Neural crest cell (in vitro differentiated cells): ENCODE measurements at places on chromosomes 2 and 18. TPM values are rescaled to one million over a fixed set of nuclear protein-coding genes. Genes with fewer than 3 reads are reported as not detected.

Gene TMEFF2
- total RNA-seq = 1.8 and 2.9 TPM in 2 replicates

Gene BOLA3
- total RNA-seq = 29.3 and 36.9 TPM in 2 replicates

Gene GALNT1
- 92.3 and 93.5 TPM in 2 replicates for total RNA-seq

DNA sequence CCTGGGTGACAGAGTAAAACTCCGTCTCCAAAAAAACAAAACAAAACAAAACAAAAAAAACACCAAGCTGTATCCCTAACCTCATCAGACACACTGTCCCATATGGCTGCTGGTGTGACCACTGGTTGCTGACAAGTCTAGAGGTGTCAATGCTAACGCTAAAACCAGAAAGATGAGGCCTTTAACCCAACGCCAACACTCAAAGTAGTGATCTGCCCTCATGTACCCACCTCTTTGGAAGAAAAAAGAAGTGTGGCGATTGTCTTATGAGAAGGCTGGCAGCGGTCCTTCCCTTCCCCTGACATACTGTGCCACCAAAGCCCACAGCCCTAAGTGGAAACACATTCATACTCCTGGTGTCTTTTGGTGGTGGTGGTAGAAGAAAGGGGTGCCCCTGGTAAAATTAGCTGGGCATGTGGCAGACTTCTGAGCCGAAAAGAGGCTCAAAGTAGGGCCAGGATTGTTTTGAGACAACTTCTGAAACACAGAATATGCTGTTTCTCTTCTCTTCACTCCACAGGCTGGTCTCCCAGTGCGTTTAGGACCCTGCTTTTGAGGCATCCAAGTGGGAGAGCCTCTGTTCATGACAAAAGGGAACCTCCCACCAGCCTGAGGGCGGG is 9.8 kb downstream of the SERTAD2 start:
- H3K36me3 ChIP-seq = no peaks in the 10 kb centered on the region
- peak overlapping the region; percentile 100 for H3K27ac ChIP-seq
- H3K27me3 ChIP-seq = no peaks in the 10 kb centered on the region
- H3K4me1 ChIP-seq = peaks cover 84% of the 10 kb centered on the region
- DNase-seq = no peak

DNA sequence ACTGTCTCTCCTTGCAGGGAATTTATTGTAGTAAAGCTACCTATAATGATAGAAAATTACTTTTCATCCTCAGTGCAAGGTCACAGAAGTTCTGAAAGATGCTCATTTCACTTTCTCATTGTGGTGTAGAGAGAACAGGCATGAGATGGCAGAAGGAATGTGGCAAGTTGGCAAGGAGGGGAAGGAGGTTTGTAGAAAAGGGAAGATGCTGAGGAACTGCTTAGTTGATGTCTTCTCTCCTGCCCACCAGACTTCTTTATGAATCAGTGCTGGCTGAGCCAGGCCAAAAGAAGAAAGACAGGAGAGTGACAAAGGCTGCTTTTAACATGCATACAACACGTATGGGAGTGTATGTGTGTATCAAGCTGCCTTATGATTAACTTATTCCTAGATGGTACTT is 164.4 kb downstream of the PRPF40A start:
- H3K36me3 ChIP-seq = no peaks in the 10 kb centered on the region
- peaks cover 17% of the 10 kb centered on the region for H3K4me1 ChIP-seq
- H3K4me3 ChIP-seq = no peak overlapping the region
- peak overlapping the region; percentile 19 for H3K27ac ChIP-seq
- H3K27me3 ChIP-seq = no peaks in the 10 kb centered on the region

Gene CELF4
- 1.8 and 1.9 TPM in 2 replicates for total RNA-seq

Gene GALNT5
- total RNA-seq = 0.12 and 0.20 TPM in 2 replicates

GRCh38 chr2:191693166-191693565 is 15.2 kb downstream of the NABP1 start:
- no peak overlapping the region for H3K4me3 ChIP-seq
- no peak overlapping the region for H3K27ac ChIP-seq
- no peak for DNase-seq
- peaks cover 4% of the 10 kb centered on the region for H3K4me1 ChIP-seq

DNA sequence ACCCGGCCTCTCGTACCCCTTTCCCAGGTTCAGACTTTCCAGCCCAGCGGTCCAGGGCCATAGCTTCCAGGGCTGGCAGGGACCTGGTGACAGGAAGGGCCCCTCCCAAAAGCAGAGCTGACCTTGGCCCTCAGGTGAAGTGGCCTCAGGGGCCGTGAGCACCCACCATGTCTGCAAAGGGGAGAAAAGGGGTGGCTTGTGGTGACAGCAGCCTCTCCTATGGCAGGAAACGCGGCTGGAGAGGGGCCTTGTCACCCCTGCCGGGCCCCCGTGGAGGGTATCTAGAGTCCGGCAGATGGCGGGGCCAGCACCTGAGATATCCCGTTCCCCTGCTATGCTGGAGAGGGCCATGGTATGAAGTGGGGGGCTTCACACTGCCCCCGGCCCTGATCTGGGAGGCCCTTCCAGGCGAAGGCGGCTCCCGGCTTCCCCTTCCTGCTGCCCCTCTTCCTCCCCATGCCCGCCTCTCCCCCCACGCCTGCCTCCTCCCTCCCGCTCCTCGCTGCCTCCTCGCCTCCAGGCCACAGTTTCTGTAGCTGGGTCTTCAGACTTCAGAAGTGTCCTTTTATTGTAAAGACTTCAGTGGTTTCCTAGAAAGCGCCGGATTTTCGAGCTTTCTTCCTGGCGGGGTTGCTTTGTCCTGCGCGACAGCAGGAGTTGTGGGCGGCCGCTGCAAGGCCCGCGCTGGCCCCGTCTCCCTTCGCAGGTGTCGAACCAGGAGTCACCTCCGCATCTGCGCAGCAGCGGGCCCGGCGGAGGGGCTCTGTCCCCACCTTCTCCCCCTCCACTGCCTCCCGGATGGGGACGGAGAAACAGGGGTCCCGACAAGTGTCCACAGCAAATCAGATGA is 240.5 kb upstream of the MYT1L start:
- H3K27me3 ChIP-seq = no peaks in the 10 kb centered on the region
- no peaks in the 10 kb centered on the region for H3K36me3 ChIP-seq
- peaks cover 4% of the 10 kb centered on the region for H3K4me1 ChIP-seq
- H3K27ac ChIP-seq = no peak overlapping the region

- DNase-seq = no peak
- no peak overlapping the region for H3K4me3 ChIP-seq
- no peaks in the 10 kb centered on the region for H3K4me1 ChIP-seq
- no peak overlapping the region for H3K27ac ChIP-seq
- no peaks in the 10 kb centered on the region for H3K27me3 ChIP-seq
Measured at GRCh38 chr2:119240311-119241204, 16.9 kb downstream of the STEAP3 start.

Gene CIB4
- total RNA-seq = not detected in 2 replicates

Gene ARHGAP15
- total RNA-seq = 2.8 and 3.2 TPM in 2 replicates

Gene NCK2
- 67.7 and 71.9 TPM in 2 replicates for total RNA-seq

Gene PRKAG3
- not detected in 2 replicates for total RNA-seq

DNA sequence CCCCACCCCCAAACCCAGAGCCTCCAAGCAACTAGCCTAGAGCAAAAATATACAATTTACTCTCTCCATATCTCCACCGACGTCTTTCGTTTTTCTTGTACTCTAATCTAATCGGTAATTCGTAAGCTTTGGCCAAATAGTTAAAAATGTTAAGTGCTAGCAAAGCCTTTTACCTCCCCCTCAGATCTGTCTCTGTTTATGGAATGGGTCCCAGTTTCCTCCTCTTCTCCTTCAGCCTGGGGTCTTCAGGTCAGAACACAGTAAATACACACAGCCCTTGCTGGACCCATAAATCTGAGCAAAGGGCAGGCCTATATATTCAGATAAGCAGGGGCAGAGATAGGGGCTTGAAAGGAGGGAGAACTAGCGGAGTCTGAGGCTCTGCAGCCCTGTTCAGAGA is 267.4 kb downstream of the MEIS1 start:
- H3K27me3 ChIP-seq = no peaks in the 10 kb centered on the region
- peaks cover 45% of the 10 kb centered on the region for H3K4me1 ChIP-seq
- no peaks in the 10 kb centered on the region for H3K36me3 ChIP-seq

- DNase-seq = no peak
- H3K27me3 ChIP-seq = peaks cover 9% of the 10 kb centered on the region
- no peak overlapping the region for H3K27ac ChIP-seq
- no peaks in the 10 kb centered on the region for H3K36me3 ChIP-seq
- H3K4me1 ChIP-seq = peaks cover 3% of the 10 kb centered on the region
Measured at GRCh38 chr2:242031481-242032019, 162.0 kb downstream of the RTP5 start.

DNA sequence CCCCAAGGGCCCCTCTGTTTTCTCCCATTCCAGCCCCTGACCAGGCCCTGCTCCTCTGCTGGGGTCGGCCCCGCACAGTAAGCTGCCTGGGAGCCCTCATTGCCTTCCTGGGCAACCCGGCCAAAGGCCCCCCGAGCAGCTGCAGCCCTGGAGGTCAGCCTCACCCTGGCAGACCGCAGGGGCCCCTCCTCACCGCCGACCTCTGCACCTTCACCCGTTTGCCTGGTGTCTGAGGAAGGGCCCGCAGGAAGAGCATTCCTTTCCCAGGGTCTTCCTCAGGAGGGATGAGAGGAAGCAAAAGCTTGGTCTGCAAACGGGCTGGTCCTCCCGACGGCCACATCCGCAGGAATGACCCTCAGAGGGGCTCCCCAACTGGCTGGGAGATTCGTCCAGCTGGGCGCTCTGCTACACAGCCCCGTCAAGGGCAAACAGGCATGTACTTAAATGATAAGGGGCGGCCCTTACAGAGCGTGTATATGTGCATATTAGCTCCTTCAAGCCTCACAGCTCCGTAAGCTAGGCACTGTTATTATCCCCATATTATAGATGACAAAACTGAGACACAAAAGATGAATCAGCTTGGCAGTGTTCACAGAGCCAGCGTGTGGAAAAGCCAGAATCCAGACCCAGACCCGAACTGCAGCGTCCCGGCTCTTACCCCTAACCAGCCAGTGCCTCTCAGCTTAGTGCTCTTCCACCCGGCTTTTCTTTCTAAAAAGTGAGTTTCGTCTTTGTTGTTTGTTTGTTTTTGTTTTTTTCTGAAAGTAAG is 52.8 kb downstream of the SLC4A1AP start:
- H3K4me3 ChIP-seq = peak overlapping the region; percentile 36
- no peaks in the 10 kb centered on the region for H3K36me3 ChIP-seq
- peaks cover 15% of the 10 kb centered on the region for H3K4me1 ChIP-seq
- H3K27me3 ChIP-seq = peaks cover 44% of the 10 kb centered on the region

GRCh38 chr2:150689590-150689989 is 202.1 kb upstream of the RND3 start:
- no peak for DNase-seq
- H3K27ac ChIP-seq = no peak overlapping the region
- no peaks in the 10 kb centered on the region for H3K36me3 ChIP-seq
- no peak overlapping the region for H3K4me3 ChIP-seq
- no peaks in the 10 kb centered on the region for H3K27me3 ChIP-seq

Gene ANKRD29
- total RNA-seq = 0.61 and 0.96 TPM in 2 replicates

DNA sequence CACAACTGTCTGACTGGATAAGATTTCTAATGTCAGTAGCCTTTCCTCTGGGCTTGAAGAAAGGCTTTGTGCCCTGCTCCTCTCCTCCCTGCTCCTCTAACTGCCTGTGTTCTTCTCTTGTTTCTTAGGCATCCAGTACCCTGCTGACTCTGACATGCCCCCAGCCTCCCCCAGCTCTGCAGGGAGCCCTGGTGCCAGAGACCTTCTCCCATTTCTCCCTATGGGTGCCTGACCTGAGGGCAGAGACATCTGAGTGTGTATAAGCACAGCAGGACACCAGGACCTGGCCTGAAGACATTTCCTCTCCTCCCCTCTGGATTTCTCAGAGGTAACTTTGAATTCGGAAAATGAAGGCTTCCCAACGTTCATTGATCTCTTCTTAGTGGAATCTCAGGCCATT is 23.6 kb downstream of the RNF144A start:
- no peak overlapping the region for H3K4me3 ChIP-seq
- H3K4me1 ChIP-seq = peaks cover 37% of the 10 kb centered on the region
- H3K36me3 ChIP-seq = peaks cover 34% of the 10 kb centered on the region
- DNase-seq = no peak
- H3K27me3 ChIP-seq = no peaks in the 10 kb centered on the region

Gene SKA1
- total RNA-seq = 28.9 and 30.3 TPM in 2 replicates

DNA sequence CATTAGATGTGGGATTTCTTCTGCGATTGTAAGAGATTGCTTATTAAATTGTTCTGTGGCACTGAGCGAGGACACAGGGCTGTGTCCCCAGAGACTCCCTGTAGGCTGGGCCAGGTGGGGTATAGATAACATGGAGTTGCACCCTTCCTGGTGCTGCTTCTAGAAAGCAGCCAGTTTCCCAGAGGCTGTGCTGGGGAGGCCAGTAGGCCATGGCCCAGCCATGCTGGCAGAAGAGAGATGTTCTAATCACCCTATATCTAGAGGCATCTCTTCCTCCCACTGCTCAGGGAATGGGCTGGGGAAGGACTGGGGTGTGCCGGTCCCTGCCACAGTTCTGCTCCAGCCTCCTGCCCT is 66.9 kb downstream of the HS1BP3 start:
- DNase-seq = no peak
- H3K27ac ChIP-seq = peak overlapping the region; percentile 47
- peaks cover 71% of the 10 kb centered on the region for H3K4me1 ChIP-seq

- peaks cover 15% of the 10 kb centered on the region for H3K4me1 ChIP-seq
- no peaks in the 10 kb centered on the region for H3K27me3 ChIP-seq
- no peak overlapping the region for H3K4me3 ChIP-seq
- H3K36me3 ChIP-seq = no peaks in the 10 kb centered on the region
- DNase-seq = no peak
Measured at GRCh38 chr2:130915149-130915548, 78.4 kb downstream of the ARHGEF4 start.

GRCh38 chr18:13440277-13441248 is 222.0 kb downstream of the LDLRAD4 start:
- peaks cover 6% of the 10 kb centered on the region for H3K4me1 ChIP-seq
- H3K36me3 ChIP-seq = no peaks in the 10 kb centered on the region
- no peak overlapping the region for H3K27ac ChIP-seq
- no peak overlapping the region for H3K4me3 ChIP-seq

DNA sequence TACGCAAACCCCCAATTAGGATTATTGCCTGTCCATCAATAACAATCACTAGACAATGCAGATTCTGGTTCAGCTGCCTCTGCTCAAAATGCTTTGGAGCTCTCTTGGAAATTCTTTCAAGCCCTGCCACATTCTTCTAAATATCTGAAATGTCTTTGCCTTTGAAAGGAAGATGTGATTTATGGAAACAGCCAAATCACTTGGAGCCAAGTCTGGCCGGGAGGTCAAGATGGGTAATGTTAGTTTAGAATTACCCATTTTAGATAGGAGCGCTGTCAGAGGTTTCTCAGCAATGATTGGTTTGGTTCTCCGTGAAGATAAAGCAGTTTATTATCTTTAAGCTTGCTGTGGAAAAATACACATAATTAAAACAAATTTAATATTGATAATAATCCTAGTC is 306.7 kb downstream of the SETBP1 start:
- no peak overlapping the region for H3K27ac ChIP-seq
- H3K36me3 ChIP-seq = peaks cover 10% of the 10 kb centered on the region
- no peaks in the 10 kb centered on the region for H3K27me3 ChIP-seq
- peaks cover 6% of the 10 kb centered on the region for H3K4me1 ChIP-seq
- no peak overlapping the region for H3K4me3 ChIP-seq
- DNase-seq = no peak
